ENCODE measurements at places on chromosomes 5 and 9.

DNA sequence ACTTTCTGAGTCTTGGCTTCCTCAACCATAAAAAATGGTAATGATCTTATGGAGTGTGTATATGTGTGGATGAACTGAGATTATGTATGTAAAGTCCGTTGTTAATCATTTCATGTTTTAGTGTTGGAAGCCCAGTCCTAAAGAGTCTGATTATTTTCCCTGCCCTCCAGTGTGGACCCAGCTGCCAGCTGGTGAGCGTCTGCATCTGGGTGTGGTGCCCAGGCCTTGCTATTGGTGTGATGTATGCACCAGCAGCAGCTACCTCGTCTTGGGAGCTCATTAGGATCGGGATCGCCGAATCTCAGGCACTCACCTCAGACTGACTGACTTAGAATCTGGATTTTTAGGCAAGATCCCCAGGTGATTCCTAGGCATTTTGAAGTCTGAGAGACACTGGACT lies 63.8 kb downstream of the LRRC70 start:
- DNase-seq = no peak

DNA sequence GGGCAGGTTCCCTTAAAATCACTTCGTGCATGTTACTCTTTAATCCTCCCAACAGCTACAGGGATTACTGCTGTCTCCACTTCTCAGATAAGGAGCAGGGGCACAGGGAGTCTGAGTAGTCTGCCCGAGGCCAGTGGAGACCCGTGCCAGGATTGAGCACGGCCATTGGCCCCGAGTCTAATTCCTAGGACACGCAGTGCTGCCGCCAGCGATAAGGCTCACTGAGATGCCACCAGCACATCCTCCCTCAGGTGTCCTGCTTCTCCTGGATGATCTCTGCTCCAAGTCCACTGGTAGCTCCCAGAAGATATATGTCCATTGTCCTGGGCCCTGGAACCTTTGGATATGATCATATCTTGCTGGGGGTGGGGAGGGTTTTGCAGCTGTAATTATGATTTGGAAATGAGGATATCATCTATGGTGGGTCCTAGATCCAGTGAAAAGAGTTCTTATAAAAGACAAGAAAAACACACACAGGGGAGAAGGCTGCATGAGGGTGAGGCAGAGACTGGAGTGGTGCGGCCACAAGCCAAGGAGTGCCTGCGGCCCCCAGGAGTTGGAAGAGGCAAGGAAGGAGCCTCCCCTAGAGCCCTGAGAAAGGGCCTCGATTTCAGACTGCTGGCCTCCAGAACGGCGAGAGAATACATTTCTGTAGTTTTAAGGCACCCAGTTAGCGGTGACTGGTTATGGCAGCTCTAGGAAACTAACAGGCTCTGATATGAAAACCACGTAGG lies 19.4 kb upstream of the MED10 start:
- no peak for DNase-seq

GRCh38 chr5:145854651-145855258 lies 18.1 kb downstream of the GRXCR2 start:
- no peak for DNase-seq

- DNase-seq = no peak
Measured at GRCh38 chr9:135815830-135816650, 91.3 kb downstream of the CAMSAP1 start.

DNA sequence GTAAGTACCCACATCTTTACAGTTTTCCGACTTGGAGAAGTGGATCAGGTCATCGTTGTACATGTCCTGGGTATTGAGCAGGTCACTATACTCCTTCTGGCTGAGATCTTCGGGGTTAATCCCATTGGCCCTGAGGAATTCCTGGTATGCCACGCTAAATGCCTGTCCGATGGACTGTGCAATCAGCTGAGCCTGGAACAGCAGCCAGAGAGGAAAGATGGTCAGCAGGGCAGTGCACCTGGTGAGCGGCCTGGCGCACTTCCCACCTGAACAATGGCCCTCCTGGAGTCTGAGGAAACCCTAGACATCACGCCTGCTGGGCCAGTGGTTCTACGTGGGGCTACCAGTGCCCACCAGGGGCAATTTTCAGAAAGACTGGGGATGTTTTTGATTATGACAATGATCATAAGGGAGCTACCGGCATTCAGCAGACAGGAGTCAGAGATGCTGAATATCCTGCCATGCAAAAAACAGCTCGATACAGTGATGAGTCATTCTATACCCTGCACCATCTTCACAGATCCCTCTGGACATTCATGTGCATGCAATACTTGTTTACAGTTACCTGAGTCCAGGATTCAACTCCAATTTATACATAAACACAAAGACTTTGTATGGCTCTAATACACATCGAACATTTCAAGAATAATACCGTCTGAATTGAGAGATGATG lies 127.2 kb downstream of the ENTREP1 start:
- no peak for DNase-seq

DNA sequence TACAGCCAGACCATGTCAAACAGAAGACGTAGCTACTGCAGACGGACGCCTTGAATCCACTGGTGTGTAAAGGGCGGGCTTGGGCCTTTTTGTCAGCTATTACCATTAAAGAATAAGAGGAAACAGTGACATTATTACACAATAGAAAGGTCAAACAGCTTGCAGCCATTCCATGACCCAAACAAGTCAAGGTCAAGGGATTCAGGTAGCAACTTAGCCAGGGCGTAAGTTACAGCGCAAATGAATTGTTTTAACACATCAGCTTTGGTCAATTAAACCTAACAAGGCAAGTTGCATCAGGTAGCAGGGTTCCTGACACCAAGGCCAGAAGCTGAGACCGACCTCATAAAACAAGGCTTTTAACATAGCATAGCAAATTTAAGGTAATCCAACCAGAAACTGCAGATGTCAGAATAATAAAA lies 15.3 kb downstream of the NFIB start:
- DNase-seq = no peak

GRCh38 chr5:58972301-58972700 lies 389.4 kb downstream of the RAB3C start:
- no peak for DNase-seq

GRCh38 chr5:117614408-117614807 lies 1039.8 kb upstream of the SEMA6A start:
- DNase-seq = no peak

Measured in T-cell (primary cell).